ENCODE measurements at places on chromosomes 2 and 18.

- DNase-seq = no peak
Measured at GRCh38 chr18:23986600-23987359, 27.8 kb upstream of the TTC39C start.

- DNase-seq = no peak
Measured at GRCh38 chr2:132567682-132568081, 102.3 kb downstream of the LYPD1 start.

- DNase-seq = no peak
Measured at GRCh38 chr2:58207189-58207588, 33.9 kb downstream of the FANCL start.

DNA sequence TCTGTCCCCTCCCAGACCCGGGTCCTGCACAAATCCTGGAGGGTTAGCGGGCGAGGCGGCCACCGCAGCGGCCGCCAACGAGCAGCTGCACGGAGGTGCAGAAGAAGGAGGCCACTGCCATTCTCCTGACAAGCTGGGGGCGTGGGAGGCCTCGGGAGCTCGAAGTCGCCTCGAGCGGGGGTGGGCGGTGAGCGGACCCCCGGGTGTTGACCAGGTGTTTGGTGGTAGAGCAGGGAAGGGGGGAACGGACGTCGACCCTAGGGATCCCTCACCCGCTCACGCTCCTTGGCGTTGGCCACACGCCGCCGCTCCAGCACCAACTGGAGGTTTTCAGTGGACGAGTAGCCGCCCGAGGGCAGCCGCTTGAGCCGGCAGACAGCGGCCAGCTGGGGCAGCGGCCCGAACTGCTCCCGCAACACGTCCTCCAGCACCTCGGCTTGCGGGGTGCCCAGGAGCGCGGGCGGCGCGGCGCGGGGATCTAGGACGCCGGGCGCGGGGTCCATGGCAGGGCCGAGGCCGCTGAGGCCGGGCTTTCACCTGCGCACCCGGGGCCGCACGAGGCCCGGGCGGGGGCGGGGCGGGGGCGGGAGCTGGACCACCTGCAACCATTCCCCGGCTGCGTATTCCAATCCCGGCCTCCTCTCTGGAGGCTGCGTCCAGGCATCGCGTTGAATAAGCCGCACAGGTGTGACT, at the start of gene FIGLA:
FIGLA (minus strand) TSS at position 508 of the 693 bp plus-strand sequence; CDS start at position 503, 5 bp downstream.
- no peak for DNase-seq

DNA sequence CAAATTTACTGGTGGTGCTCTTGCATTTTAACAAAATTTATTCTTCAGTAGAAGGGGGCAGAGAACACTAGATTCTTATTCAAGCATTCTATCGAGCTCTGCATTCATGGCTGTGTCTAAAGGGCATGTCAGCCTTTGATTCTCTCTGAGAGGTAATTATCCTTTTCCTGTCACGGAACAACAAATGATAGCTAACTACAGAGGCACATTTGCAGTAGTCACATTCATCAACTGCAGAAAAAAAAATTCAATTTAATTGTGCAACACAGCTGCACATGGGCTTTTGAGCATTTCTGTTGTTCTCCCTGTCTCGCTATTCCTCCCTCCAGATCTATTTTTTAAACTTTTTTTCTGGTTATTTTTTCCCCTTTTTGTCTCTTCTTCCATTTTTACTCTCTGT, 13.0 kb upstream of the DLX1 start:
- DNase-seq = no peak

DNA sequence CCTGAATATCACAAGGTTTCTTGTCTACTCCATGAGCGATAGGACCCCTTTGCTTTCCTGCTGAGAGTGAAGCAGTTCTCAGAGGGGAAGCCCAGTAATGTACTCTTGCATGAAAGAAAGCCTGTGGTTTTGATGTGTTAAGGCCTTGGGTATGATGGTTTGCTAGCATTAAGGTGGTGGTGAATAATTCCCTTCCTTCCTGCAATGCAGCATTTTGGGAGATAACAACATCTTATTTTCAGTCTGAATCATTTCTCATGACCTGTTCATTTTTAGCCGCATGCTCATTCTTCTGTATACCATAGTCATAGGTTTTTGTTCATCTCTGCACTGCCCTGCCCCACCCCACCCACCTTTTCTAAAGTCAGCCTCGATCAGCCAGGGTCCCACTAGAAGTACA, 66.2 kb downstream of the HNMT start:
- no peak for DNase-seq

- DNase-seq = no peak
Measured at GRCh38 chr2:140136366-140136765, 1356.2 kb upstream of the NXPH2 start.

GRCh38 chr2:229882583-229882982, 39.2 kb downstream of the TRIP12 start:
- no peak for DNase-seq

- no peak for DNase-seq
Measured at GRCh38 chr2:27991146-27991545, 100.6 kb downstream of the BABAM2 start.

GRCh38 chr2:239640210-239640609, 239.4 kb upstream of the HDAC4 start:
- peak; percentile 28 for DNase-seq

Data from SJSA1 (cell line).